ENCODE measurements at places on chromosomes 5 and 9. TPM values are rescaled to one million over a fixed set of nuclear protein-coding genes. Genes with fewer than 3 reads are reported as not detected.

CDC25C gene
- polyA plus RNA-seq = 4.5 TPM

GRM6 gene
- 0.70 TPM for polyA plus RNA-seq

DNA sequence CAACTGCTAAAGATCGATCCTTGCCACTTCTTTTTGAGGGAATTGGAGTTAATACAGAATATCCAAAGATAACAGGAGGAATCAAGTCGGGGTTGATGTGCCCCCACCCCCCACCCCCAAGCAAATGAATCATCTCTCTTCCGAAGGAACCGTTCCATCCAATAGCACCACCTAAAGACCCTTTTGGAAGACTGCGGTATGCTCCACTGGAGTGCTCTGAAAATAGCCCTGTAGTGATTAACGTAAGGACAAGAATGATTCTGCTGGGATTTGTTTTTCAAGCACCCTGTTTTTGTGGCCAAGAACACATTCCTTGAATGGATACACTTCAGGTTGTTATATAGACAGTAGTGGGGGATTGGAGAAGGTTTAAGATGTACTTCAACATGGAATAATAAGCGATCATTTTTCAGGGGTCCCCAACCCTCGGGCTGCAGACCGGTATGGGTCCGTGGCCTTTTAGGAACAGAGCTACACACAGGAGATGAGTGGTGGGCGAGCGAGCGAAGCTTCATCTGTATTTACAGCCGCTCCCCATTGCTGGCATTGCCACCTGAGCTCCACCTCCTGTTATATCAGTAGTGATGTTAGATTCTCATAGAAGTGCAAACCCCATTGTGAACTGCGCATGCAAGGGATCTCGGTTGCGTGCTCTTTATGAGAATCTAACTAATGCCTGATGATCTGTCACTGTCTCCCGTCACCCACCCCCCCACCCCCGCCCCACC, 44.5 kb upstream of the TMEM252 start:
- no peak for DNase-seq
- H3K27ac ChIP-seq = no peak overlapping the region
- H3K36me3 ChIP-seq = no peaks in the 10 kb centered on the region
- H3K27me3 ChIP-seq = no peaks in the 10 kb centered on the region

GRCh38 chr5:10620346-10620745, 56.5 kb downstream of the ANKRD33B start:
- H3K4me3 ChIP-seq = no peak overlapping the region
- H3K27me3 ChIP-seq = no peaks in the 10 kb centered on the region
- no peak overlapping the region for H3K27ac ChIP-seq
- no peaks in the 10 kb centered on the region for H3K4me1 ChIP-seq
- H3K36me3 ChIP-seq = no peaks in the 10 kb centered on the region

IFNA16 gene
- not detected for polyA plus RNA-seq

All from large intestine (tissue), 12 donors.